ENCODE measurements at places on chromosomes 12 and 14.

DNA sequence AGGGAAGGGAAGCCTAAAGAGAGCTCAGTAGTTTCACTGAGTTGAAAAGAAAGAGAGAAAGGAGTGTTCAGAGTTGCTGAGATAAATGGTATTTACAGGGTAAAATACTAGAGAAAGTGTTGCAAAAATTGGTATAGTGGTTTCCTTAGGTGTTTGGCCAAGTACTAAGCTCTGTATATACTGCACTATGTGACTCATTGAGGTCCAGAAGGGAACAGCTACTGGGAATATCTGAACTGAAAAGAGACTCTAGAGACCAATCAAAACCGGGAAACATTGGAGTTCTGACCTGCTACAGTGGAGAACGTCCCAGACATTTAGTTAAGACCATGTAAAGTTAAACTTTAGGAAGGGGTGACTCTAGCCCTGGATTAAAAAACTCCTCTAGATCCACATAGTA lies 42.7 kb upstream of the ALX1 start:
- no peak for DNase-seq
- no peak overlapping the region for H3K27ac ChIP-seq
- no peak overlapping the region for H3K4me3 ChIP-seq
- H3K4me1 ChIP-seq, result no peaks in the 10 kb centered on the region

GRCh38 chr12:15404485-15404884 lies 82.2 kb downstream of the PTPRO start:
- peaks cover 3% of the 10 kb centered on the region for H3K27me3 ChIP-seq
- DNase-seq, result no peak
- H3K4me1 ChIP-seq, result no peaks in the 10 kb centered on the region
- H3K4me3 ChIP-seq, result no peak overlapping the region
- no peaks in the 10 kb centered on the region for H3K36me3 ChIP-seq
- H3K27ac ChIP-seq, result no peak overlapping the region

DNA sequence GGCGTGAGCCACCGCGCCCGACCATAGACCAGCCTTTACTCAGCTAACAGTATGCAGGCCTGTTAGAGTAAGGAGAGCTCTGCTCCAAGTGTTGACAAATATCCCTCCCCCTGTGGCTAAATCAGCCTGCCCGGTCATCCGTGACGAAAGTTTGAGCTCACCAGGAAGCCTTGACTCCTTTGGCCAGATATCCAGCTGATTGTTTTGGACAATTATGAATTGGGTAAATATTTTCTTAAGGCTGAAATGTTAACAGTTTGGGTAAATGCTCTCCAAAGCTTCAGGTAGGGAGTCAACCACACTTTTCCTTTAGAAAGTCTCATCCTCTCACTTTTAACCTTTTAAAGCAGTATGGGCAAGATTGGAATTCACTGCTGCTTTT lies 157.9 kb downstream of the PAWR start:
- no peaks in the 10 kb centered on the region for H3K4me1 ChIP-seq
- no peaks in the 10 kb centered on the region for H3K27me3 ChIP-seq
- no peak overlapping the region for H3K27ac ChIP-seq
- no peak for DNase-seq
- H3K36me3 ChIP-seq, result peaks cover 2% of the 10 kb centered on the region

- no peak for DNase-seq
- H3K27me3 ChIP-seq, result no peaks in the 10 kb centered on the region
- no peaks in the 10 kb centered on the region for H3K4me1 ChIP-seq
- H3K4me3 ChIP-seq, result no peak overlapping the region
These were observed 47.8 kb downstream of the SLC41A2 start for GRCh38 chr12:104910196-104910840.

DNA sequence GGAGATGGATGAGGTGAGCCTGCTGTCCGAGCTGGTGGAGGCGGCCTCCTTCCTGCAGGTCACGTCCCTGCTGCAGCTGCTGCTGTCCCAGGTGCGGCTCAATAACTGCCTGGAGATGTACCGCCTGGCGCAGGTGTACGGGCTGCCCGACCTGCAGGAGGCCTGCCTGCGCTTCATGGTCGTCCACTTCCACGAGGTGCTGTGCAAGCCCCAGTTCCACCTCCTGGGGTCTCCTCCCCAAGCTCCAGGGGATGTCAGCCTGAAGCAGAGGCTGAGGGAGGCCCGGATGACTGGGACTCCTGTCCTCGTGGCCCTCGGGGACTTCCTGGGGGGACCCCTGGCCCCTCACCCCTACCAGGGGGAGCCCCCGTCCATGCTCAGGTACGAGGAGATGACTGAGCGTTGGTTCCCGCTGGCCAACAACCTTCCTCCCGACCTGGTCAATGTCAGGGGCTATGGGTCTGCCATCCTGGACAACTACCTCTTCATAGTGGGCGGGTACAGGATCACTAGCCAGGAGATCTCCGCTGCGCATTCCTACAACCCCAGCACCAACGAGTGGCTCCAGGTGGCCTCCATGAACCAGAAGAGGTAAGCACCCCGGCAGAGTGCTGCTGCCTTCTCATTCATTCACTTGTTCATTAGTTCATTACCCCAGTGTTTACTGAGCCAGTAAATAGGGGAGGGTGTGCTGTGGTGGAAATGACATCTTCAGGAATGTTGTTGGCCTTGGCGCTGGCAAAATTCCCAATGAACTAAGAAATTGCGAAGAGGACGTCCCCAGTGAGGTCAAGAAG lies 774 bp upstream of the MANSC4 start:
- H3K36me3 ChIP-seq, result peaks cover 6% of the 10 kb centered on the region
- no peak overlapping the region for H3K27ac ChIP-seq
- no peak for DNase-seq
- H3K4me3 ChIP-seq, result peak overlapping the region; percentile 87
- H3K27me3 ChIP-seq, result no peaks in the 10 kb centered on the region

DNA sequence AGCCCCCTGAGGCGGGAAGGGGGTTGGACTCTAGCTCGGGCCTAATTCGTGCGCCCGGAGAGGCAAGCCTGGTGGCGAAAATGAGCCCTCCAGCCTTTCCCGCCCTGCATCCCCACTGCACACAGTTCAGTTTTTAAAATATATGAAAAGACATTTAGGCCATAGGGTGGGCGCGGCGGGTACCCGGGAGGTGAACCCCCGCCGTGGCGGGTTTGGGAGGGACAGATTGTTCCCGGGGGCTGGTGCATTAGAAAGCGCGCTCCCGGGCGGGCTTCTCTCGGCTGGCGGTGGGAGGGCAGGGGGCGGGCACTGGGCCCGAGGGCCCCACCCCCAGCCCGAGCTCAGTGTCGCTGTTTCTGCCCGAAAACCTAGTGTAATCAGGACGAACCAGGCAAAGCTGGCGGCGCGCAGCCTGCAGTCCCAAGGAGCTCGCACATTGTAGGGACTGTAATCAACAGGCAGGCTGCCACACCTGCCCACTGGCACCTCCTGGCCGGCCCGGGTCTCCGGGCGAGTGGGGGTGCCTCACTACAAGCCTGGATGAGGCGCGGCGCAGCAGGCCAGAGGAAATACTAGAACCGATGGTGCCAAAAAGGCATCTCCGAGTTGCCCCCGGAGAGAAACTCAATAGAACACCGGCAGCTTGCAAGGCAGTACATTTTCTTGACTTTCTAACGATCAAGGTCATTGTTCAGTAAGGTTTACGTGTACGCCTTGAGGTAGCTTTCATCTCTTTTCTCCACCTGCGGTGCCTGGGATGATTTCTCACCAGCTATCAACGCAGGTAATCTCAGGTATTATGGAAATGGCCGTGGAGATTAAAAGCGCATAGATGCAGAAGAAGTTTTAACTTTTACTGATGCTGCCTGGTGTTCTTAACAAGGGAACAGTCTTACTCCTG lies 764 bp upstream of the SPTB start:
- peak overlapping the region; percentile 87 for H3K4me3 ChIP-seq
- peaks cover 5% of the 10 kb centered on the region for H3K4me1 ChIP-seq
- DNase-seq, result peak; percentile 43
- no peaks in the 10 kb centered on the region for H3K36me3 ChIP-seq

GRCh38 chr12:115464111-115464581 lies 780.2 kb upstream of the TBX3 start:
- peaks cover 4% of the 10 kb centered on the region for H3K27me3 ChIP-seq
- no peak for DNase-seq
- H3K4me3 ChIP-seq, result no peak overlapping the region
- H3K4me1 ChIP-seq, result no peaks in the 10 kb centered on the region

GRCh38 chr12:92496790-92497189 lies 206.0 kb upstream of the PLEKHG7 start:
- no peaks in the 10 kb centered on the region for H3K27me3 ChIP-seq
- H3K27ac ChIP-seq, result no peak overlapping the region
- DNase-seq, result no peak
- no peak overlapping the region for H3K4me3 ChIP-seq
- H3K4me1 ChIP-seq, result peaks cover 21% of the 10 kb centered on the region

- no peak overlapping the region for H3K27ac ChIP-seq
- H3K27me3 ChIP-seq, result peaks cover 2% of the 10 kb centered on the region
These were observed 193.6 kb downstream of the BCL11B start for GRCh38 chr14:99078426-99078825.

- H3K4me3 ChIP-seq, result no peak overlapping the region
- DNase-seq, result no peak
- H3K4me1 ChIP-seq, result peaks cover 9% of the 10 kb centered on the region
- no peak overlapping the region for H3K27ac ChIP-seq
These were observed 4.7 kb downstream of the ADCK1 start for GRCh38 chr14:77804592-77804991.

DNA sequence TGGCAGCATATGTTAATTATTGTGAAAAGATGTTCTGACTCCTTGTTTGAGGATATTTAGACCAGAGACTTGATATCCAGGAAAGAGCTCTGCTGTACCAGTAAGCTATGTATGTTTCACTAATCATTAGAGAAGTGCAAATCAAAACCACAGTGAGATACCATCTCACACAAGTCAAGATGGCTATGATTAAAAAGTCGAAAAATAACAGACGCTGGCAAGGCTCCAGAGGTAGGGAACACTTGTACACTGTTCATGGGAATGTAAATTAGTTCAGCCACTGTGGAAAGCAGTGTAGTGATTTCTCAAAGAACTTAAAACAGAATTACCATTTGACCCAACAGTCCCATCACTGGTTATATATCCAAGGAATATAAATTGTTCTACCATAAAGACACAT lies 171.6 kb downstream of the DPY19L2 start:
- H3K27me3 ChIP-seq, result peaks cover 1% of the 10 kb centered on the region
- no peak for DNase-seq
- no peaks in the 10 kb centered on the region for H3K36me3 ChIP-seq
- no peaks in the 10 kb centered on the region for H3K4me1 ChIP-seq
- H3K27ac ChIP-seq, result no peak overlapping the region

- H3K4me3 ChIP-seq, result no peak overlapping the region
- peaks cover 7% of the 10 kb centered on the region for H3K27me3 ChIP-seq
- H3K4me1 ChIP-seq, result no peaks in the 10 kb centered on the region
- H3K27ac ChIP-seq, result no peak overlapping the region
- DNase-seq, result no peak
These were observed 206.8 kb downstream of the NUAK1 start for GRCh38 chr12:105931762-105932570.

DNA sequence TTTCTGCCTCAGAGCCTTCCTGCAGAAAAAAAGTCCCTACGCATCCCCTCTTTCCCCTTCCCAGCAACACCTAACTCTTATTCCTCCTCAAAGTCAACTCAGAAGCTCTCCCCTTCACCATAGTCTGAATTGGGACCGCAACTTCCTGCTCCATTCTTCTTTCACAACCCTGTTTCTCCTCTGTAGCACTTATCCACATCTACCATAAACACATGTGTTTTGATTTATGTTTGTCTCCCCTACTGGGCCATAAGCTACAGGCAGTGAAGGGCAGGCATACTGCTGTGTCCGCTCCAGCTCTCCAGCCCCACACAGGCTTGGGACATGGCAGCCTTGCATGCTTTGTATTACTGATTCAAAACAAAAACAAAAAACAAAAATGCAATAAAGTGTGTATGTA lies 5.9 kb downstream of the SDR9C7 start:
- H3K4me3 ChIP-seq, result no peak overlapping the region
- peaks cover 5% of the 10 kb centered on the region for H3K4me1 ChIP-seq
- DNase-seq, result no peak
- peaks cover 7% of the 10 kb centered on the region for H3K27me3 ChIP-seq
- no peaks in the 10 kb centered on the region for H3K36me3 ChIP-seq

DNA sequence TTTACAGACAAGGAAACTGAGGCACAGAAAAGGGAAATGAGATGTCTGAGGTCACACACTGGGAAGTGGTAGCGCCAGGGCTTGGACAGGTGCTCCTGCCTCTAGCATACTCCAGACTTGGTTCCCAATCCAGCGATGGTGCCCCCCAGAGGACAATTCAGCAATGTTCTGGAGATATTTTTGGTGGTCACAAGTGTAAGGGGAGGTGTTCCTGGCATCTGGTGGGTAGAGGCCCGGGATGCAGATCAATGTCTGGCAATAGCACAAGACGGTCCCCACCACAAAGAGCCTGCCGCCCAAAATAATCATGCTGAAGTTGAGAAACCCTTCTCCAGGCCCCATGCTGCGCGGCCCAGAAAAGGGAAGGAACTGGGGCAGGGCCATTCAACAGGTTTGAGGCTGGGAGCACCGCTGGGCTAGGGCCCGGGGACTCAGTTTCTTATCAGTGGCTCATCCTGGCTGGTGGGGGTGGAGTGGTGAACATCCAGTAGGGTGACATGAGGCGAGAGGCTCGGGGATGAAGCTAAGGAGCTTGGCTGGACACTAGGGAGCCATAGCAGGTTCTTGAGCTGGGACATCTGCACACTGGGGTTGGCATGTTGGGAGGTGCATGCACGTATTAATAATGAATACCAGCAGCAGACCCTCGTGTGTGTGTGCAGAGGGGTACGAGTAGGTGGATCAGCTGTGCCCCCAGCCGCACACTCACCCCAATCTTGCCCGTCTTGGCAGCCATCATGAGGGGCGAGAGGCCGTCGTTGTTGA lies 35.1 kb downstream of the TRPV4 start:
- no peak overlapping the region for H3K4me3 ChIP-seq
- peaks cover 1% of the 10 kb centered on the region for H3K36me3 ChIP-seq
- H3K27ac ChIP-seq, result no peak overlapping the region
- peaks cover 10% of the 10 kb centered on the region for H3K27me3 ChIP-seq
- no peaks in the 10 kb centered on the region for H3K4me1 ChIP-seq

- H3K4me3 ChIP-seq, result peak overlapping the region; percentile 92
- peaks cover 13% of the 10 kb centered on the region for H3K4me1 ChIP-seq
- H3K27ac ChIP-seq, result peak overlapping the region; percentile 97
- H3K27me3 ChIP-seq, result peaks cover 9% of the 10 kb centered on the region
- DNase-seq, result no peak
These were observed 377 bp upstream of the BCL7A start for GRCh38 chr12:122021193-122021821.

- no peak overlapping the region for H3K27ac ChIP-seq
- DNase-seq, result no peak
- H3K36me3 ChIP-seq, result peaks cover 12% of the 10 kb centered on the region
- peaks cover 4% of the 10 kb centered on the region for H3K4me1 ChIP-seq
- no peaks in the 10 kb centered on the region for H3K27me3 ChIP-seq
These were observed 29.8 kb downstream of the ANKRD9 start for GRCh38 chr14:102479777-102480176.

All from memory B cell (primary cell).